T-helper 22 cell (primary cell): ENCODE measurements at places on chromosomes 13 and 19.

GRCh38 chr13:20416223-20416745 is 109.4 kb downstream of the CRYL1 start:
- no peak for DNase-seq

DNA sequence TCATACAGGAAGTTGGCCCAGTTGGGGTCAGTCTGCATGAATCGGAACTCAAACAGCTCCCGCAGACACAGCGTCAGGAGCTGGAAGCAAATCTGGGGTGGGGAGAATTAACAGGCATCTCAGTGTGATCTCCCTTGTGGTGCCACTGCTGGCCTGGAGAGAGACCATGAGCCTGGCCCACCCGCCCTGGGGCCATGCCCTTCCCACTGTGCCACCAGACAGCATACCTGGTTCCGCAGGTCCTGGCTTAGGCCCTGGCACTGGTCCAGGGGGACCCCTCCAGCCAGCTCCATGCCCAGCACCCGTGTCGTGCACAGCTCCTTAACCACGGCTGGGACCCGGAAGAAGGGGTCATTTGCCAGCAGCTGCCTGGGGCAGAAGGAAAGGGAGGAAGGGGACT is 9.6 kb upstream of the NUMBL start:
- DNase-seq, result no peak

DNA sequence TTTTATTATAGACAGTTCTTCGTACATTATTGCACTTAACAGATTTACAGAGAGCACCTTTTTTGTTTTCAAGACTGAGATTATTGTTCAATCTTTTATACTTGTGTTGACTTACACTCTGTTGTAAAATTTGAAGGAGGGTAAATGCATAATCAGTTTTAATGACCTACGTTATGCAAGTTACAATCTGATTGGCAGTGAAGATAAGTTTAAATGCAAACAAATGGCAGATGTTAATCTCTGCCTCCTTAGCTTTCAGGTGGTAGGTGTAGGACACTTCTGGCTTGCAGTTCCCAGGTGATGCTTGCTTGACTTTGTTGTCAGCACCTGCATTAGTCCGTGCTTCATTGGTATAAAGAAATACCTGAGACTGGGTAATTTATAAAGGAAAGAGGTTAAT is 424.9 kb downstream of the FGF9 start:
- no peak for DNase-seq

GRCh38 chr19:20287070-20287469 is 120.1 kb downstream of the ZNF486 start:
- DNase-seq, result no peak

DNA sequence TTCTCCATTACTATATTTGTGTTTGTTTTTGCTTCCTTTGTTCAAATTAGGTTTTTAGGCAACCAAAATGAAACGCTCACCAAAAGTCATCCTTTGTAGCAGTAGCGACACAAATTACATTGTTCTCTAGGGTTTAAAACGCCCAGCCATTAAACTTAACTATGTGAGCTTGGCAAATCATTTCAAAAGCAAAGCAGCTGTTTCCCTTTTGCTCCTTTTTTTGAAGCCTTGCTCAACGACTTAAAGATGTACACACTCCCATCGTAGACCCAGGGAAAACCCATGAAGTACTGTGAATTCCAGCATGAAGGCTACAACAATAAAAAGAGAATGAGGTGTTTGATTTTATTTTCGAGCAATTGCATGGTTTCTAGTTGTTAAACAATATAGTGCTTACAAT is 106.7 kb downstream of the RAP2A start:
- DNase-seq, result no peak

- no peak for DNase-seq
These were observed 190.2 kb downstream of the GGACT start for GRCh38 chr13:100398360-100398759.

GRCh38 chr13:34513526-34513925 is 428.5 kb upstream of the NBEA start:
- no peak for DNase-seq

GRCh38 chr13:75299913-75300862 is 181.8 kb downstream of the TBC1D4 start:
- DNase-seq, result no peak

GRCh38 chr19:16244091-16244490 is 46.4 kb downstream of the AP1M1 start:
- DNase-seq, result no peak

GRCh38 chr13:84352946-84353345 is 470.7 kb upstream of the SLITRK1 start:
- DNase-seq, result no peak

DNA sequence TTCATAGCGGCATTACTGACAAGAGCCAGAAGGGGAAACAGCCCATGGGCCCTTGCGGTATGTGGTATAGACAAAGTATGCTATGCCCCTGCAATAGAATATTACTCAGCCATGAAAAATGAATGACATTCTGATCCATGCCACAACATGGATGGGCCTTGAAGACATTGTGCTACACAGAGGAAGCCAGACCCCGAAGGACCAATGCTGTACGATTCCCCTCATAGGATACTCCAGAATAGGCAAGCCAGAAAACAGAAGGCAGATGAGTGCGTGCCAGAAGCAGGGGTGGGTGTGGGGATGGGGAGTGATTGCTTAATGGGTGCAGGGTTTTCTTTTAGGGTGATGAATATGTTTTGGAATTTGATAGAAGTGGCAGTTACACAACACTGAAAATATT is 342.0 kb downstream of the TEX29 start:
- DNase-seq, result no peak

DNA sequence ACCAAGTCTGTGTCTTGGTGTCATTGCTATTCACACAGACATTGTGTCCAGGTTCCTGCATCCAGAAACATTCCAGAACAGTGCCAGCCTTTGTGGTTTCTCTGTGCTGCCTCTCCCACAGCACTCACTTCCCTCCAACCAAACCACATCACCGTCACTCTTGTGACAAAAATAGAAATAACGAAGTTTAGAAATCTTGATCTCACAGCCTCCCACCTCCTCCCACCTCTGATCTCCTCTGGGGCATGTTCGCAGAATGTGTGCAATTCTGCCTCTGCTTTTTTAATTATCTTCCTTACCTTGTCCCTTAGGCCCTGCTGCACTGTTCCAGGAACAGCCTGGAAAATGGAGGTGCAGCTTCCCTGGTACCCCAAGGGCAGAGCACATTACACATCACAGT is 8.7 kb upstream of the SERPINE3 start:
- no peak for DNase-seq

- DNase-seq, result no peak
These were observed 33.2 kb upstream of the TFDP1 start for GRCh38 chr13:113551081-113552000.

GRCh38 chr13:45086484-45086883 is 33.8 kb upstream of the GTF2F2 start:
- no peak for DNase-seq

DNA sequence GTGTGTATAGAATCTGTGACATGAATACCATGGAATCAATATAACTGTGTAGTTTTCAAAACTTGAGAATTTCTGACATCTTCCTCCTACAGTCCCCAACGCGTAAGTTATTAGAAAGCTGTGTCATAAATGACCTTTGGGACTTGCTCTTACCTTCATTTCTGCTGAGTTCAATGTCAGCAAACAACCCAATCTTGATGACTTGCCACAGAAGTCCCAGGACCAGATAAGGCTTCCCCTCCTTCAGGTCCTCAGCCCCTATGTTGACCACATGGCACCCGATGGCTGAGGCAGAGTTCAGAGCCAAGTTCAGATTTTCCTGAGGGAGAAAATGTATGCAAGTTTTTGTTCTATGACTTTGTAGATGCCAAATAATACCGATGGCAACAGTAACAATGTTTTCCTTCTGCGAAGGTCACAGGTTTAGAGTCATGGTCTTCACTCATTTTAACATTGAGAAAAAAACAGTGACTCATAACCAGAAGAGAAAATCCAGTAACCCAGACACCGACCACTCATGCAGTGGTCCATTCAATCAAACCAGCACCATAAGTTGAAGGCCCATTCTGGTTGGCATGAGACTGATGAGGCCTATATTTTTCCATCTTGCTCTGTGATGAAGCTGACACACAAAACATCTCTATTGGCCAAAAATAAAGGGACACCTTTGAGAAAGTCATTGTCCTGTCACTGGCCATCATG is 29.2 kb downstream of the LCP1 start:
- DNase-seq, result no peak

DNA sequence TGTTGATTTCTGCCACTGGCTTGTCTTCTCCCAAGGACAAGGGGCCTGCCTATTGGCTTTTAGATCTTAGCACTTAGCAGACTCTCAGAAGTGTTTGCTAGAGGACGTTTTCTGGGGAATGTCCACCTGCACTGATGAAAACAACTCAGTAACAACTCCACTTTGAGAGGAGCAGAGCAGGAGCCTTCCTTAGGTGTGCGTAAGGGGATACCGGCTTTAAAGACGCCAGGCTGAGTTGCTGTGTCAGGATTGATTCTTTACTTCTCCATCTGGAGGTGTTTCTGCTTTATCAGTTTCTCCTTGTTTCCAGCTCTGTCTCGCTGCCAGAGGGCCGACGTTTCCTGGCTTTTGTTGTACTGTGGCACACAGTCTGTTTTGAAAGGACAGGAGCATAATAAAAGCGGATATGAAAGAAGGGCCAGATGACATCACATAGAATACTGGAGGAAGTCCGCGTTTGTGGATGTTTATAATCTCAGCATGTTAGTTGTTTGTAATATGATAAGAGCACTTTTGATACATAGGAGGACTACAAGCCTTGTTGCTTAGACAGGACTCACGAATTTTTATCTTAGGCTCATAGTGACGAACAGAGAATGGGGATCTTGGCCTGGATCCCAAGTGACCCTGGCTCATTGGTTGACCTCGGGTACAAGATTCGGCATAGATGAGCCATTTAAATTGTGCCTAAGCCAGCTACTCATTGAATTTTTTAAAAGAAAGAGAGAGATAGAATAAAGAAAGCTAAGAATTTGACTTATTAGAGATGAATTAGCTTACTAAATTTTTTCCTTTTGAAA is 34.6 kb downstream of the COL4A2 start:
- no peak for DNase-seq

DNA sequence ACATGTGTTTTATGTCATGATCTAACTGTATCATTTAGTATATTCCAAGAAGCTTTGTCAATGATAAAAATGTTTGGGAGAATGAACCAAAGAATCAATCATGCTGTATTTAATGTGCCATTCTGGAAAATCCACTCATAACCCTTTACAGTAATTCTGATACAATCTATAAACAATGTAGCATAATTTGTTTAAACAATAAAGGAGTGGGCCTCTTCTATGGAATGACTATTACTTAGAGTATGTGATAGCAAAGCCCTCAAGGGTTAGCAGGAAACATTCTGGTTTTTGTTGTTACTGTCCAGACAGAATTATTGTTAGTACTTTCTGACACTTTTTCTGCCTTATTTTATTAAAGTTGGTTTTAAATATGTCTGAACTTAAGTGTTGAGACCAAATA is 1073.1 kb downstream of the SLITRK5 start:
- DNase-seq, result no peak

DNA sequence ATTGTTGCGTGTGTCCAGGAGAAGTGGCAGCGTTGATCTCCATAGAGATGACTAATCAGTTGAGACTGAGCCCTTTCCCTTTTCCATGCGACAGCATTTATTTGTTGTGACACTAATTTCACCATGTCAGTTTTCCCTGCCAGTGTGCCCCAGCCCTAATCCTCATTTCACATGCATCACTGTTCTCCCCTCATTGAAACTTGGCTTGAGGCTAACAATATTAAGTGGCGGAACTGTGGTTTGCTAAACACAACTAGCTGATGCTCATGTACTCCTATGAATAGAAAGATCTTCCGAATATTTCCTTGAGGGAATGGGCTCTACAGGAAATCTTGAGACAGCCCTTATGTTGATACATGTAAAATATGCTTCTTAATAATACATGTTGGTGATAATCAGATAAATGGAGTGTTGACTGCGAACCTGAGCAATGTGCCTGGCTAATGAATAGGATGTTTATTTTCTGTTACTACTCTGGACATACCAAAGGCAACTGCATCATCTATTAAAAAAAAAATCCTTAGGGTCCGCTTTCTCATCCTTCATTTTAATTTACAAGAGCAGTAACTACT is 258.6 kb downstream of the ATP8A2 start:
- DNase-seq, result no peak

GRCh38 chr19:43416951-43417623 is 2.4 kb downstream of the TEX101 start:
- DNase-seq, result no peak

DNA sequence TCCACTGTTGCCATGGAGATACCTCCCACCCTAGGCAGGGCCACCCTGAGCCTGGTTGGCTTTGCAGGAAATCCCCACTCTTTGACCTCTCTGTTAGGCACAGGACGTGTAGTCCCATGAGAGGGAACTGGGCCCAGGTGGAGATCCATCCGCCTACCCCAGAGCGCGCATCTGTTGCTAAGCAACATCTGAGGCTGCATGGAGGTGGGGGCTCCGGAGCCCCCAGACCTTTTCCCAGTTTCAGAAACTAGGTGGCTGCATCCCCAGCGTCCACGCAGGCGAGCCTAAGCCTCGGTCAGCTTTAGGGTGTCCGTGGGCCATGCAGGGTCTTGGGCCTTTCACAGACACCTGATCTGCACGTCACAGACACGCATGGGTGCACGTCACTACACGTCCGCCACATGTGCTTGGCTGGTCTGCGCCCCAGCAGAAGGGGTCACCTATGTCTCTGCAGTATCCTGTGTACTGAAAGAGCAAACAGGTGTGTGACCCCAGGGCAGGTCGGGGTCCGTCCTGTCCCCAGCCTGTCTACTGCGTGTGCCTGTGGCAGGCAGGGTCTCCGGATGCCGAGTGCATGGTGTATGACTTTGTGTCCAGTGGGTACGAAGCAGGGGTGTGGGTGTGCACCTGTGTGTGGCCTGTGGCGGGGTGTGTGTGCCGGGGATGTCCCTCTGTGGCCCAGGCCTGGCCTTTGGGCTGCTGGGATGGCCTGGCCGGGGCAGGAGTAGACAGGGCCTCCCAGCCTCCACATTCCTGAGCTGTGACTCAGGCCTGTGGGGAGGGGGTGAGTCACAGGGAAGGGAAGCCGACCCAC is 4.1 kb upstream of the CIRBP start:
- DNase-seq, result no peak
